ENCODE measurements at places on chromosomes 11 and 22.

DNA sequence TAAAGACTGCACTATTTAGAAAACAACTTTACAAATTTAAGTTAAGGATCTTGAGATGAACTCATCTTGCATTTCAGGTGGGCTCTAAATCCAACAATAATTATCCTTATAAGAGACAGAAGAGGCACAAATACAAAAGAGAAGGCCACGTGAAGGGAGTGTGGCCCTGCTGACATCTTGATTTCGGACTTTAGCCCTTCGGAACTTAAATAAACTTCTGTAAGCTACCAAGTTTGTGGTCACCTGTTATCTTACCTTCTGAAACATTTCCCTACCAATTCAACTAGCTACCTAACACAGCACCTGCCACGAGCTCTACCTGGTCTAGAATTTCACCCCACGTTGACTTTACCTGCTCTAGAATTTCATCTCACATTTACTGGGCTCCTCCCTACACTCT lies 42.9 kb upstream of the ARHGAP32 start:
- no peak for DNase-seq

- DNase-seq: no peak
These were observed 144.0 kb downstream of the OPCML start for GRCh38 chr11:133388260-133388659.

GRCh38 chr11:43581370-43582023 lies 99.0 kb upstream of the HSD17B12 start:
- no peak for DNase-seq

DNA sequence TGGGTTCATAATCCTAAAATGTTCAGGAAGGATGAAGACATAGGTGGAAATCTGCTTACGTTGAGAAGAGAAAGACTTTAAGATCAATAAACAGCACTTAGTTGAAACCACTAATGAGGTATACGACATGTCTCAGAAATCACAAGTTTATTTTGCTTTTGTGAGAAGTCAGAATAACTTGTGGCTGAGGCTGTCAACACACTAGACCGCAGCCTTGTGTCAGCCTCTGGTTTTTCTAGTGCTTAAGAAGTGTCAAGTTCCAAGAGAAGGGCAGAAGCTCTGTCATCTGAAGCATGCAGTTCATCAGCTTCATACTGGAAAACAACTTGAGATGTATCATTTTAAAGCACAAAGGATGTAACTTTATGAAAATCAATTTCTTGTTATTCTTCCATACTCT lies 420.9 kb downstream of the METTL15 start:
- no peak for DNase-seq

DNA sequence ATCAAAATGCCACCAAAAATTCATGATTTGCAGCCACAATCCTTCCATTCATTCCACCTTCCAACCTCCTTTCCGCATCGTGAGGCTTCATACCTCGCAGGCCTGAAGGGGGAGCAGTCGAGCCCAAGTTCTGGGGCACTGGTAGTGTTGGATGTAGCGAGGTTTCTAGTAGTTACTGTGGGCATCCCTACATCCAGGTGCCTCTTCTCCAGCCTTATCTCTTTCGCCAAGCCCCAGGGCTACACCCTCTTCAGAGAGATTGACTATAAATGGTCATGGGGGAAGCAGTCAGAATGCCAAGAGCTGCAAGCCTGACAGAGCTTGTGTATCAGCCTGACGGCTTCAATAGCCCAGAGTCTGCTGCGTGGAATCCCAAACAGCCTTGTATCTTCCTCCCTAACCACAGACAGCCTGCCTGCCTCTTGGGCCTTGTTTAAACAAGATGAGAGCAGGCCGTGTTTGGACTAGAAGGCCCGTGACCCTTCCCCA lies 28.9 kb downstream of the CLMP start:
- DNase-seq: no peak

GRCh38 chr11:134139873-134140331 lies 71.0 kb downstream of the JAM3 start:
- DNase-seq: peak; percentile 75

- DNase-seq: no peak
These were observed 504.2 kb upstream of the ARHGAP42 start for GRCh38 chr11:100182927-100183326.

Data from left kidney (tissue), 8 donors.